Endothelial cell of umbilical vein (primary cell): ENCODE measurements at places on chromosomes 2 and 18. TPM values are rescaled to one million over a fixed set of nuclear protein-coding genes. Genes with fewer than 3 reads are reported as not detected.

DNA sequence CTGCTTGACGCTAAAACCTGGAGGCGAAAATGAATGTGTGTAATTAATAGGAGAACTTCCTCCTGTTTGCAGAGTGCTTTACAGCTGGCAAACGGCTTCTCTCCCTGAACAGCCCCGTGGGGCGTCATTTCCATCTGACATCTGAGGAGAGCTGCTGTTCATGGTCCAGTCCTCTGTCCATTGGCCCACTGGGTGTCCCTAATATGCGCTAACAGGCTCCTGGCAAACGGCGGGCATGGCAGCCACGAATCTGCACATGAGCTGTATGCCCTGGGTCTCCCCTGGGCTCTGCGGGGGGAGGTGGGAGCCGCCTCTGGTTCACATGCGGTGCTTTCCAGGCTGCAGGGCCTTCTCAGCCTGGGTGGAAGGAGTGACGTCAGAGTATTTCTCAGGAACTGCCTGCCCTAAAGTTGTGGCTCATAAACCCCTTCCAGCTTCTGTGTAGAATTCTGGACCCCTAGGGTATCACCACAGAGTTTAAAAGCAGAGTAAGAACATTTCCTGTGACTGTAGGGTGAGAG, 73.2 kb downstream of the LRRFIP1 start:
- DNase-seq, result peak; percentile 85

DNA sequence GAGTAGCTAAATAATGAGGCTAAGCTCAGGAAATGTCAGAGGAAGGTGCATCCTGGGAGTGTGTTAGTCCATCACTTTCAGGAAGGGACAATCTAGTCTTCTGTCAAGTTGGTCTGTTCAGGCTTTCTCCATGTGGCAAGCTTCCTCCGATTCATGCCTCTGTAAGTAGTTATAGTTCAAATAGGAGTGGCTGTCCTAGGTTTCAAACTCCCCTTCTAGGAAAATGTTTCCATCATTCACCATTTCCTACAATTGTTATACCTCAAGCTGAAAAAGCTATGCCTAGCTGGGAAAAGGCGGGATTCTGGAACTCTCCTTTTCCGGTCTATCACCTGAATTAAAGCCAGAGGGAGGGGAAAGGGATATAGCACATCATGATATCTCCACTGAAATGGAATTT, 287.7 kb upstream of the ZSWIM2 start:
- peak; percentile 96 for DNase-seq

- DNase-seq, result no peak
Measured at GRCh38 chr18:32906506-32907310, 133.9 kb upstream of the KLHL14 start.

GRCh38 chr18:36539674-36540231, 242.2 kb downstream of the FHOD3 start:
- DNase-seq, result no peak

GRCh38 chr2:168432565-168433186, 23.4 kb upstream of the CERS6 start:
- DNase-seq, result no peak

PNKD gene
- polyA plus RNA-seq, result 88.3 and 98.9 TPM in 2 replicates

SERPINB12 gene
- polyA plus RNA-seq, result not detected in 2 replicates

DNA sequence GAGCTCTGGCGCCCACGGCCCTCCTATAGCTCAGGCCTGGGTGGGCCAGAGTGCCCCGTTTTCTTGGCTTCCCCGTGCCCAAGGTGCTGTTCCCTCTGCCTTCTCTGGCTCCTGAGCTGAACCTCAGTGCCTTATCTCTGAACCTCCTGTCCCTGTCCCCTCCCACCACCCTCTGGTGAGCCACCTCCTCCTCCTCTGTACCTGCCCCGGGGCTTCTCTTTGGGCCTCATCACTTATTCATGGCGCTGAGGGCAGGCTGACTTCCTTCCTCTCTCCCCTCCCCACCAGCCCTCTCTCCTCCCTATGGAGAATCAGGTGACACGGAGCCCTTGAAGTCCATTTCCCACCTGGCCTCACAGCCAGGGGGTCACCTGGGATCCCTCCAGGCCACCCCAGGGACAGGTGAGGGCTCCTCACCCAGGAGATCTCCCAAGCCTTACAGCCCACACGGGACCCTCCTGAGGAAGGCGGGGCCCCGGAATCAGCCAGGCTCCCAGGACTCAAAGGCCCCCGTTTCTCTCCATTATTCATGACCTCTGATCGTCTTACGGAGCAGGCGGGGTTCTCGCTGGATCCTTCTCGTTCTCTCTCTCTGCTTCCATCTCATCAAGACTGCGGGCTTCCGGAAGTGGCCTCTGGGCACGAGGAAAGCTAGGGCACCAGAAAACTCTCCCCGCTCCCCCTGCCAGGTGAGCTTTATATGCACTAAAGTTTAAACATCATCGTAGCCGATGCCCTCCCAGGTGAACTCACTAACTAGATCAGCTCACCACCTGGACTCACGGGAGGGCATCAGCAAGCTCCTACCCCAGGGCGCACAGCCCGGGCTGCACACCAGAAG, at the start of gene LOXHD1:
Gene LOXHD1, minus strand, starts transcription at position 106 of the 841 bp plus-strand sequence. CDS start 187 bp downstream, outside the sequence.
- no peak for DNase-seq

TMEM182 gene
- polyA plus RNA-seq, result 0.69 and 1.1 TPM in 2 replicates

DNA sequence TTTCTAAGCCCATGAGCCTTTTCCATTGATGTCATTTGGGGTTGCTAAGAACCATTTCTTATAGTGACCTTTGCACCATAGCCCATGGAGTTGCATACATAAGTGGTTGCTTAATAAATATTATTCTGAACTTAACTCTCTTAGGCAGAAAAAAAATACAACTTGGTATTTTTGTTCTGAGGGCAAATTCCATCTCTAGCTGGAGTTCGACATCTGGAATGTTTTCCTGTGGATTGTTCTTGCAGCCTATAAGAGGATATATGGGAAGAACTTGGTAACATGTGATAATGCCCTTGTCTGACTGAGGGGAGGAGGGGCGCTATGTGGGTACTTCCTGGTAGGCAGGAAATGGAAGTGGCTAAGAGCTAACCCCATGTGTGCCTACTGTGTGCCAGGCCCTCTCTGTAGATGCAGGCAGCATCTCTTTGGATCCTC, 20.7 kb downstream of the IGFBP2 start:
- peak; percentile 72 for DNase-seq

SLC9A4 gene
- not detected in 2 replicates for polyA plus RNA-seq

DNA sequence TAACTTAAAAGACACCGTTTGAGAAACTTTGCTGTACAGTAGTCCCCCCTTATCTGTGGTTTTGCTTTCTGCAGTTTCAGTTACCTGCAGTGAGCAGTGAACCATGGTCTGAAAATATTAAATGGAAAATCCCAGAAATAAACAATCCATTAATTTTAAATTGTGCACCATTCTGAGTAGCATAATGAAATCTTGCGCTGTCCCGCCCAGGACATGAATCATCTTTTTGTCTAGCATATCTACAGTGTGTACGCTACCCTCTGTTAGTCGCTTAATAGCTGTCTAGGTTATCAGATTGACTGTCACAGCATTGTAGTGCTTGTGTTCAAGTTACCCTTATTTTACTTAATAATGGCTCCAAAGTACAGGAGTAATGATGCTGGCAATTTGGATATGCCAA, 6.1 kb downstream of the ARPC2 start:
- DNase-seq, result peak; percentile 55

ANO7 gene
- polyA plus RNA-seq, result 0.51 and 0.81 TPM in 2 replicates

DNA sequence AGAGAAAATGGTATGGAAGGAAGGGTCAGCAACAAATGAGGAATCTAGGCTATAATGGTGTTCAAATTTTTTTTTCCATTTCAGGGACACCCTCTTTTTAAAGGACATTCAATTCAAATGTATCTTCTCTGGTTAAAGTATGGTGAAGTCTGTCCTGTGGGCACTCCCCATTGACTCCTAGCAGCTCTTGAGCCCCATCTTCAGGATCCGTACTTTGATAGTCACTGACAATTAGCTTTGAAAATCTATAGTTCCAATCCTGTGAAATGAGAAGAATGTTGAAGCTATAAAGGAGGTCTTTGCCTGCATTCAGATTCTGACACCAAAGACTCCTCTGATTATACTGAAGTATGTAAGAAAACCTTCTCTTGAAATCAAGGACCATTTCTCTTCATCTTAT, 43.3 kb downstream of the KCNH7 start:
- no peak for DNase-seq

GRCh38 chr2:234836271-234836670, 115.5 kb upstream of the SH3BP4 start:
- DNase-seq, result no peak

RTP5 gene
- polyA plus RNA-seq, result not detected in 2 replicates

IL18RAP gene
- polyA plus RNA-seq, result 0.03 and 0.05 TPM in 2 replicates

DNA sequence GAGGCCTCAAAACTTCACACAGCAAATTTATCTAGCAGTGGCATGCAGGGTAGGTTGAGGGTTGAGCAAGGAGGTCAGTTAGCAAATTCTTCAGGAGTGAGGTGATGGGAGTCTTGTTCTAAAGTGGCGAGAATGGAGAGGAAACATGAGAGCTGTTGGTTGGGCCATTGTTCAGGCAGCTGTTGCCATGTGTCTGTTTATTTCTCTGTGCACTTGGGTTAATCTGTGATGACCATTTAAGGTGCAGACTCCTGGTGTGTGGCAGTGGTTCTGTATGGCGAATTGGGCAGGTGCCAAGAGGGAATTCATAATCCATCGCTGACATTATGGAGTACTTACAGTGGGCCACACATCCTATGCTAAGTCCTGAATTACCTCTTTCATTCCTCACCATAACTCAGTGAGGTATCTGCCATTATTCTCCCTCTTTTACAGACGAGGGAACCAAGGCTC, 30.4 kb downstream of the TMEM178A start:
- DNase-seq, result peak; percentile 60

HOXD11 gene
- not detected in 2 replicates for polyA plus RNA-seq

- no peak for DNase-seq
Measured at GRCh38 chr2:173075056-173075780, 428 bp upstream of the MAP3K20 start.

GPR45 gene
- polyA plus RNA-seq, result not detected in 2 replicates

DAPL1 gene
- not detected in 2 replicates for polyA plus RNA-seq

- DNase-seq, result peak; percentile 62
Measured at GRCh38 chr2:203328760-203329540, 756 bp downstream of the ABI2 start.

PJVK gene
- 1.3 TPM in 2 replicates for polyA plus RNA-seq

GRCh38 chr2:77328134-77328931, 193.8 kb downstream of the LRRTM4 start:
- no peak for DNase-seq

GRCh38 chr2:210558708-210559107, 2.3 kb downstream of the CPS1 start:
- DNase-seq, result peak; percentile 8
